Esophagus squamous epithelium (tissue), 5 donors: ENCODE measurements at places on chromosomes 1 and 21. TPM values are rescaled to one million over a fixed set of nuclear protein-coding genes. Genes with fewer than 3 reads are reported as not detected.
A peak's percentile ranks its signal among the peaks of the same experiment; 100 is the strongest.

Gene LCE1B
- not detected for total RNA-seq

GRCh38 chr1:184574588-184574987, 180.1 kb downstream of the EDEM3 start:
- H3K27ac ChIP-seq, result peak overlapping the region; percentile 70
- H3K27me3 ChIP-seq, result no peaks in the 10 kb centered on the region
- DNase-seq, result no peak

Gene C1orf226
- 1.7 TPM for total RNA-seq

DNA sequence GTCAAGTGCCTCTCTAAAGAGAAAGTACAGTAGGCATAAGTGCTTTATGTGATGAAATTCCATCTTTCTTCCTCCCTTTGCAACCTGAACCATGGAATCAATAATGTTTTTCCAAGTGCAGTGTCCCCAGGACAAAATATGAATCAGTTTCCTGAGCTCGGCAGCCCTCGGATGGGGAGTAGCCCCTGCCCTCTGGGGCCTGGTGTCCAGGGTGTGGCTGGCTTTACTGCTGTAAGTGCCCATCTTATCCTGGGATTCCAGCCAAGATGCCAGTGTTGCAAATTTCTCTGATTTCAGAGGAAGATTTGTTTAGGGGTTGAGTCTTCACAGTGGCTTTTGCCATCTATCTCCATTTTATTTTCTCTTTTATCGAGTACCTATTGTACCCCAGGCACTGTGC, 40.5 kb upstream of the SRP9 start:
- no peak overlapping the region for H3K27ac ChIP-seq
- no peaks in the 10 kb centered on the region for H3K27me3 ChIP-seq
- H3K36me3 ChIP-seq, result no peaks in the 10 kb centered on the region
- no peak overlapping the region for H3K4me3 ChIP-seq
- DNase-seq, result no peak

Gene PLA2G5
- total RNA-seq, result 0.97 TPM

DNA sequence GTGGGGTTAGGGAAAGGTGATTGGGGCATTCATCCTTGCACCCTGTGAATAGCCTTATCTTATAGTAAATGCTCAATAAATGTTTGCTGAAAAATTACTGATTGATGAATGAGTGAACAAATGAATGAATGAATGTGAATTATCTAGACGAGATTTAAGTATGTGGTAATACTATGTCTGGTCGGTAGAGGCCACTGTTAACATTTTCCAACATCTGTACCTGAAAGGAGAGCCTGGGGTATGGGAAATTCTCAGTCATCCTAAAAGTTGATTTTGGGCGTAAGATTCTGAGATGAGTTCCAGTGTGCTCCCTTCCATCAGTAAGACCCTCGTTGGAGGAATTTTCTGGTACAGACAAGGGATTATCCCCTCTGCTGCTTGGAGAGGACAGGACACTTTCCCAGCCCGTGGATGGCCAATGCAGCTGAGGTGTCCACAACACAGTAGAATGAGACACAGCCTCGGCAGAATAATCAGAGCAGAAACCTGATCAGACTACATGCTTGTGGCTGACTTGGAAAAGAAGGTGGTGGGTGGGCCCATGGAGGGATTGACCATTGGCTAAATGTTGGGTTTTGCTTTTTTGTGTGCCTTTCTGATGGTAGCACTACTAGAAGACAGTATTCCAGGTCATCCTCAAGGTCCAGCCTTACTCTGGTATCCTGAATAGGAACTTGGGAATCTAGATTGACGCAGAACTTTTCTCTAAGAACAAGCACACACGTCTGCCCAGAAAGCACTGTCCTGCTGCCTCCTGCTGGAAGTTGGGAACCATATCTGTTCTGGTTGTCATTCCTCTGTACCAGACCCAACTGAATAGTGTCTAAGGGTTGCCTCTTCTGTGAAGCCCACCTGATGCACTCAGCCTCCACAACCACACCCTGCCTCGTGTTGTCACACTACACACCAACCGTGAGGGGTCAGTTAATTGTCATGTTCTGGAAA, 262.0 kb downstream of the TNR start:
- no peak for DNase-seq
- H3K27me3 ChIP-seq, result no peaks in the 10 kb centered on the region
- no peak overlapping the region for H3K27ac ChIP-seq
- no peaks in the 10 kb centered on the region for H3K4me1 ChIP-seq
- H3K36me3 ChIP-seq, result no peaks in the 10 kb centered on the region

Gene SLC9C2
- not detected for total RNA-seq

Gene OR2L2
- not detected for total RNA-seq

- peak overlapping the region; percentile 81 for H3K4me3 ChIP-seq
- H3K4me1 ChIP-seq, result peaks cover 35% of the 10 kb centered on the region
- peak overlapping the region; percentile 99 for H3K27ac ChIP-seq
- H3K36me3 ChIP-seq, result peaks cover 3% of the 10 kb centered on the region
- no peaks in the 10 kb centered on the region for H3K27me3 ChIP-seq
Observed at GRCh38 chr1:108199201-108199691, 897 bp downstream of the SLC25A24 start.

GRCh38 chr1:84732520-84732919, 42.3 kb upstream of the SSX2IP start:
- H3K27ac ChIP-seq, result no peak overlapping the region
- DNase-seq, result no peak
- no peak overlapping the region for H3K4me3 ChIP-seq
- H3K4me1 ChIP-seq, result no peaks in the 10 kb centered on the region
- H3K27me3 ChIP-seq, result no peaks in the 10 kb centered on the region

DNA sequence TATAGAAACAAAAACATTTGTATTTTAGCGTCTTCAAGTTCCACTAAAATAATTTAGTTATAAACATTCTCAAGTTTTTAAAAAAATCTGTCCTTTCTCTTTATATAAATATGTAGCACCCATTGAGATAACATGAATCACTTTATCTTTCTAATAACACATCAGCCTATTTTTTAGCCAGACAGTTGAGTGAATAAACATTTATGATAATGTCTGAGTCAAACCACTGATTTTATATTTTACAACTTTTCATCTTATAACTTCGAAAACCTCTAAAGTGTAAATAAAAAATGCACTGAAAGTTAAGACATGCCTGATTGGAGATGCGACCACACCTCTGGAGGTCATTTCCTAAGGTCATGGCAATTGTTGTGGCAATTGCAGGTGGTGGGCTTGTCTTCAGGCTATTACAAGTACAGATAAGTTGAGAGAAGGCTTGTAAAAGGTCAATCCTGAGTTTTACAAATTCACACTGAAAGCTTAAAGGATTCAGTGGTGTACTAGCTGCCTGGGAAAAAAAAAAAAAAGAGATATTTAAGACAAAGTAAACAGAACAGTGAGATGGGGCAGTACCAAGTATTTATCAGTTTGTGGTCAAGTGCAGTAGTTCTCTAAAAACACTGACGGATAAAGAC, 67.0 kb downstream of the INTS7 start:
- no peak overlapping the region for H3K27ac ChIP-seq
- H3K4me3 ChIP-seq, result no peak overlapping the region
- DNase-seq, result no peak
- no peaks in the 10 kb centered on the region for H3K36me3 ChIP-seq
- H3K27me3 ChIP-seq, result no peaks in the 10 kb centered on the region

- peak overlapping the region; percentile 88 for H3K27ac ChIP-seq
- DNase-seq, result no peak
- H3K4me3 ChIP-seq, result peak overlapping the region; percentile 94
- no peaks in the 10 kb centered on the region for H3K36me3 ChIP-seq
Observed at GRCh38 chr1:220527279-220527907, 543 bp upstream of the MARK1 start.

DNA sequence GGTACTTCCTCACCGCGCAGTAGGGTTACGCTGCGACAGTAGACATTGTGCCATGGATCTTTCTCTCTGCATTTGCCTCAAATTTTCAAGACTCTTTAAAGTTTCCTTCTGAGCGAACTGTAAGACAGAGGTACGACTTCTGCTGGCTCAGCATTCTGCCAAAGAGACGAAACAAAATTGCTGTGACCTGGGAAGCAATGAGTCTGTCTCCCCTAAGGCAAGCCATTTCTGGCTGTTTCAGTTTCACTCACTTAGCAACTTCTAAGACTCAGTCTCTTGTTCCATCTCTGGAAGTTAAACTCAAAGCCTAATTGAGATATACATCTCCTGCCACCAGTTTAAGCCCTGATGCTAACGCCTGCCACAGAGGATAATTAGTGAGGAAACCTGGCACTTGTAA, 510.9 kb upstream of the DAB1 start:
- H3K27ac ChIP-seq, result no peak overlapping the region
- no peak for DNase-seq
- H3K4me1 ChIP-seq, result no peaks in the 10 kb centered on the region
- no peaks in the 10 kb centered on the region for H3K27me3 ChIP-seq

DNA sequence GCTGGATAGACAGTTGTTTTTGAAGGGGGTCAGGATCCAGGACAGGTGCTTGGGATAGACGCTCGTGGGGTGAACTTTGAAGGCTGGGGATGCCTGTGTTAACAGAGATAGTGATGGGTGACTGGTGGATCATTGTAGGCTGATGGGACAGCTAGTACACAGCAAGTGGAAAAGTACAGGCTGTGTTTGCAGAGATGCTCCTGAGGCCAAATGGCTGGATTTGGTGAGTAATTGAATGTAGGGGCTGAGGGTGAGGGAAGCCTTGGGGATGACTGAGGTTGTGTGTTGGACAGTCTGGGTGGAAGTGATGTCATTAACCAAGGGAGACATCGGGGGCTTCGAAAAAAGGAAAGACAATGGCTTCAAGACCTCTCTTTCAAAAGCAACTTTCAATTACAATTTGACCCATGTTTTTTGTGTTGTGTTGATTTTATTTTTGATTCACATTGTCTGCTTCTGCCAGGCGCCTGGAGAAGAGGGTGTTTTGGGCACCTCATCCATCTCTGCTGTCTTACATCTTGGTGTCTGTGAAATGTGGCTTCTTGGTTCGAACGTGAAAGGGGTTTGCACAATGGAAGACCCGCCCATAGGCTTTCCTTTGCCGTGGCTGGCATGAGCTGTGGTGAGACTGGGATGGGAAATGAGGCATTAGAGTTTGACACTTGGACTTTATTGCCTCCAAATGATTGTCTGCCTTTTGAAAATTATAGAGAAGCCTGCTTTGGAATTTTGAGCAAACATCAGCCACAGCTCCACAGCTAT, 147.5 kb downstream of the FOXD2 start:
- no peaks in the 10 kb centered on the region for H3K36me3 ChIP-seq
- H3K4me1 ChIP-seq, result no peaks in the 10 kb centered on the region
- no peak for DNase-seq
- H3K27me3 ChIP-seq, result no peaks in the 10 kb centered on the region
- H3K27ac ChIP-seq, result no peak overlapping the region

Gene KIRREL1
- total RNA-seq, result 15.5 TPM

DNA sequence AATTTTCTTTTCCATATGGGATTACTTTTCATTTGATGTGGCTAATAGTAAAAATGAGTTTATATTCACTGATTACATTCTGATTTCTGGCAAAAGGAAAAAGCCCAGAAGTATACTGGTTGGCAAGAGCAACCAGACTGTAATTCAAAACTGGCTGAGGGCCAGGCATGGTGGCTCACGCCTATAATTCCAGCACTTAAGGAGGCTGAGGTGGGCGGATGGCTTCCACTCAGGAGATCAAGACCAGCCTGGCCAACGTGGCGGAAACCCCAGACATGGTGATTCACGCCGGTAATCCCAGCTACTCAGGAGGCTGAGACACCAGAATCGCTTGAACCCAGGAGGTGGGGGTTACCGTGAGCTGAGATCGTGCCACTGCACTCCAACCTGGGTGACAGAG, 14.5 kb downstream of the SYT11 start:
- no peak overlapping the region for H3K27ac ChIP-seq
- DNase-seq, result no peak
- H3K4me1 ChIP-seq, result no peaks in the 10 kb centered on the region
- H3K4me3 ChIP-seq, result no peak overlapping the region

Gene GPA33
- not detected for total RNA-seq

GRCh38 chr21:28632755-28633408, 359.8 kb downstream of the LTN1 start:
- no peak for DNase-seq
- peak overlapping the region; percentile 78 for H3K27ac ChIP-seq
- no peak overlapping the region for H3K4me3 ChIP-seq
- H3K4me1 ChIP-seq, result peaks cover 63% of the 10 kb centered on the region
- H3K27me3 ChIP-seq, result no peaks in the 10 kb centered on the region

Gene RSPH1
- not detected for total RNA-seq

Gene HSD3B2
- not detected for total RNA-seq

Gene CYP4A11
- total RNA-seq, result not detected

Gene CHRNB2
- 0.13 TPM for total RNA-seq

DNA sequence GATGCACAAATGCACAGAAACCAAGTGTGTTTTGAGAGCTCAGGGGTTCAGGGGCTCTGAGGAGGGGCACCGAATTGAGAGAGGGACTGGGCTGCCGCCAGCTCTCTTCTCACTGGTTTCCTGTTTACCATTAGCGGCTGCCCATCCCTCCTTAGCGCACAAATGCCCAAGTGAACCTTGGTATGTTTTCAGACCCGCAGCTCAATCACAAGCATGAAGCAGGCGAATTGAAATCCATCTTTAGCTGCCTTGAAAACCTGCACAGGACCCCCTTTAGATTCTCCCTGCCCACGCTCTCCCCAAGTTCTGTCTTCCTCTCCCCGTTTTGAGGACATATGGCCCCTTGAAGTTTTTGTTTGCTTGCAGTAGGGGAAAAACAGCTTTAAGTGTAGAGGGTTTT, 61.1 kb upstream of the ACOT11 start:
- no peak for DNase-seq
- no peak overlapping the region for H3K4me3 ChIP-seq
- H3K36me3 ChIP-seq, result no peaks in the 10 kb centered on the region
- H3K27ac ChIP-seq, result peak overlapping the region; percentile 94

GRCh38 chr1:18922319-18922726, 20.0 kb upstream of the ALDH4A1 start:
- H3K4me3 ChIP-seq, result no peak overlapping the region
- H3K27ac ChIP-seq, result peak overlapping the region; percentile 91
- peaks cover 45% of the 10 kb centered on the region for H3K4me1 ChIP-seq
- DNase-seq, result no peak
- no peaks in the 10 kb centered on the region for H3K27me3 ChIP-seq
- peaks cover 37% of the 10 kb centered on the region for H3K36me3 ChIP-seq

GRCh38 chr1:101971304-101971703, 25.4 kb downstream of the OLFM3 start:
- no peaks in the 10 kb centered on the region for H3K36me3 ChIP-seq
- H3K27me3 ChIP-seq, result no peaks in the 10 kb centered on the region
- H3K4me1 ChIP-seq, result no peaks in the 10 kb centered on the region
- no peak overlapping the region for H3K27ac ChIP-seq
- no peak for DNase-seq

Gene UTS2
- total RNA-seq, result not detected

DNA sequence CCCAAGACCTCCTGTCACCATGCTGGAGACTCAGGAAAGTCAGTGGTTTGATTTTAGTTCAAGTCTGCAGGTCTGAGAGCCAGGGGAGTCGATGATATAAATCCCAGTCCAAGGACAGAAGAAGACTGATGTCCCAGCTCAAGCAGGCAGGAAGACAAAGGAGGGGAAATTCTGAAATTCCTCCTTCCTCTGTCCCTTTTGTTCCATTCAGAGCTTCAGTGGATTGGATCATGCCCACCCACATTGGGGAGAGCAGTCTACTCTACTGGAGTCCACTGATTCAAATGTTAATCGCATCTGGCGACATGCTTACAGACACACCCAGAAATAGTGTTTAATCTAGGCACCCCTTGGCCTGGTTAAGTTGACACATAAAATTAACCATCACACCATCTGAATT, 7.2 kb upstream of the ADAMTS1 start:
- no peaks in the 10 kb centered on the region for H3K27me3 ChIP-seq
- H3K36me3 ChIP-seq, result no peaks in the 10 kb centered on the region
- peaks cover 14% of the 10 kb centered on the region for H3K4me1 ChIP-seq
- no peak overlapping the region for H3K4me3 ChIP-seq

- H3K4me1 ChIP-seq, result no peaks in the 10 kb centered on the region
- no peaks in the 10 kb centered on the region for H3K27me3 ChIP-seq
- H3K36me3 ChIP-seq, result no peaks in the 10 kb centered on the region
- no peak for DNase-seq
- no peak overlapping the region for H3K4me3 ChIP-seq
Observed at GRCh38 chr21:42032968-42033367, 22.8 kb upstream of the ZBTB21 start.
